ENCODE measurements at places on chromosomes 6 and 20.

GRCh38 chr6:74860456-74860855 is 345.4 kb downstream of the COL12A1 start:
- DNase-seq: no peak

DNA sequence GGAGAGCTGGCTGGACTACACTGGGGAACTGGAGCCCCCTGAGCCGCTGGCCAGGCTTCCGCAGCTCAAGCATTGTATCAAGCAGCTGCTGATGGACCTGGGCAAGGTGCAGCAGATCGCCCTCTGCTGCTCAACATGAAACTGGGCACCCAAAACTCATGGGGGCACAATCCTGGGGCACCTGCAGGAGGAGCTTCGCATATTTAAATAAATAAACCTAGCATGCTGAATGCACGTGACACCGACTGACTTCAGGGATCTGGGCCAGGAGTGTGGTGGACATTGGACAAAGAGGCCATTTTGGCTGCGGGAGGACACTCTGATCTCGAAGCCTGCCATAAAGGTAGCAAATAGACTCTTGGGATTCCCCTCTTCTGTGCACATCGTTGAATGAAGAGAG is 6.8 kb downstream of the SCAND1 start:
- DNase-seq: peak; percentile 61

DNA sequence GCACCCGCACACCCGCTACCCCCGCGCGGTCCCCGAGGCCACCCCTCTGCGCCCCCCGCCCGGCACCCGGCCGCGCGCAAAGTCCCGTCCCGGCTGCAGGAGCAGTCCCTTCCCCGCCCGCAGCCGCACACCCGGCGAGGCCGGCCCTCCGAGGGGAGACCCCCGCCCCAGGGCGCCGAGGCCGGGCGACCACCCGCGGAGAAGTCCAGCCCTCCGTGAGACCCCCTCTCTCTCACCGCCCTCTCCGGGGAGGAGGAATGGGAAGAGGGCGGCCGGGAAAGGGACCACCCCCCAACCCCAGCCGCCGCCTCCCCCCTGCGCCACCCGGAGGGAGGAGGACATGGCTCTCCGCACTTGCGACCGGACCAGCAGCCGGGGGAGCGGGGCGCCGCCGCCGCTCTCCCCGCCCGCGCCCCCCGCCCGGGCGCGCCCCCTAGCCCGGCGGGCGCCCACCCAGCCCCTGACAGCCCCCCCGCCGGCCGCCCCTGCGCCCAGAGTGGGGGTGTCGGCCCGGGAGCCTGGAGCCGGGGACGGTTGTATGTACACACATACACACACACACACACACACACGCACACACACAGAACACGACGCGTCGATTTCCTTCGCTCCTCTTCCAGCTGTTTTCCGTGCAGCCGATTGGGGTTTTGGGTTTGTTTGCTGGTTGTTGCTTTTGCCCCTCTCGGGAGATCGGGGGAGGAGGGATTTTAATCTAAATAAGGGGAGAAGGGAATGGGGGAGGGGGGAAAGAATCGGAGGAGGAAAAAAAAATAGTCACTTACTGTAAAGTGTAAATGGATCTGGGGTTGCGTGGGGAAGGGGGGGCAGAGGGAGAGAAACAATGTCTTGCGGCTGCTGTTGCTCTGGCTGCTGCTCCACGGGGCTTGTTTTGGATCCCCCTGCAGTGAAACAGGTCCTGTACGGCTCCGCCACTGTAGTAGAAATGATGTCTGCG is at the start of gene ATXN1:
ATXN1 (minus strand) TSS at position 945 of the 955 bp plus-strand sequence.
- DNase-seq: peak; percentile 67

GRCh38 chr6:92827104-92827503 is 592.3 kb downstream of the EPHA7 start:
- no peak for DNase-seq

GRCh38 chr6:6176127-6176526 is 144.3 kb downstream of the F13A1 start:
- no peak for DNase-seq

- DNase-seq: no peak
Observed at GRCh38 chr6:67640484-67640883, 994.6 kb upstream of the ADGRB3 start.

- DNase-seq: no peak
Observed at GRCh38 chr6:47801984-47802383, 20.2 kb downstream of the OPN5 start.

DNA sequence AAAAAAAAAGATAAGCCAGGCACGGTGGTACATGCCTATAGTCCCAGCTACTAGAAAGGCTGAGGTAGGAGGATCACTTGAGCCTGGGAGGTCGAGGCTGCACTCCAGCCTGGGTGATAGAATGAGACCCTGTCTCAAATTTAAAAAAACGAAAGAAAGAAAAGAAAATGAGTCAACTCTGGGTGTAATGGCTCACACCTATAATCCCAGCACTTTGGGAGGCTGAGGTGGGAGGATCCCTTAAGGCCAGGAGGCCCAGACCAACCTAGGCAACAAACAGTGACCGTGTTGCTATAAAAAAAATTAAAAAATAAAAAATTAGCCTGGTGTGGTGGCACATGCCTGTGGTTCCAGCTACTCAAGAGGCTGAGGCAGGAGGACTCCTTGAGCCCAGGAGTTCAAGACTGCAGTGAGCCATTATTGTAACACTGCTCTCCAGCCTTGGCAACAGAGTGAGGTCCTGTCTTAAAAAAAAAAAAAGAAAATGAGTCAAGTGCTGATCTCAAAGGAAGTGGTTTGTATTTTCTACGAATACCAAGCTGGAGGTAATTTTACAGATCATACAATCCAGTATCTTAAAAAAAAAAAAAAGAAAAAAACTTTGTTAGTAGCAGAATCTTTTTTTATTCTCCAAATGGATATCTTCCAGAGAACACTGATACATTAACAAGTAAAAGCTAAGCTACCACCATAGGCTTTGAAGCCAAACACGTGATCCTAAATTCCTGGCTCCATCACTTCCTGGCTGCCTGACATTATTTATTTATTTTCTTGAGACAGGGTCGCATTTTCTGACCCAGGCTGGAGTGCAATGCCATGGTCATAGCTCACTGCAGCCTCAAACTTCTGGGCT is 5.7 kb downstream of the COMMD7 start:
- peak; percentile 88 for DNase-seq

DNA sequence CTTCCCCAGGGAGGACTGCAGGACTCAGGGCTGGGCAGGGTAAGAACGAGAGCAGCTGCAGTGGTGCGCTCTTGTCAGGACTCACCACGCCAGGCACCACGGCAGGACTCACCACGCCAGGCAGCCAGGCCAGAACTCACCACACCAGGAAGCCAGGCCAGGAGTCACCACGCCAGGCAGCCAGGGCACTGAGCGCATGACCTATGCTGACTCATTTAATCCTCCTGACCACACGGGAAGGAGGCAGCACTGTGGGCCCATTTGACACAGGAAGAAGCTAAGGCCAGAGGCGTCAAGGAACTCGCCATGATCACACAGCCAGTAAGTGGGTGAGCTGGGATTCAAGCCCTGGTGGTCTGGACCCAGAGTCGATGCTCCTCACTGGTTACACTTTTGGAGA is 189.3 kb downstream of the PREX1 start:
- DNase-seq: peak; percentile 99

DNA sequence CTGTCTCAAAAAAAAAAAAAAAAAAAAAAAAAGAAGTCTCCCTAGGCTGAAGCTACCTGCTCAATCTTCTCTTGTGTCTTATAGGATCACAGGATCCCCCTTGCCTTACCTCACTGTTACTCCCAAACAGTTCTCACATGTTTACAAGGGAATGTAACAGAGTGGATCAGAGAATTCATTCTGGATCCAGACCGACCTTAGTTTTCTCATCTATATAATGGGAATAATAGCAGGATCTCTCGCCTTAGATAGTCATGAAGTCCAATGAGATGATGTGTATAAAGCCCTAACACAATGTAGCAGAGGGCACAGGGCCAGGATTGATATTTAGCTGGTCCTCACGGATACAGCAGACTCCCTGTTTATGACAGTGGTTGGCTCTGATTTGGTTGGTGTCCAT is 2.3 kb upstream of the FAM110A start:
- no peak for DNase-seq

GRCh38 chr6:163132050-163132750 is 282.3 kb upstream of the QKI start:
- DNase-seq: peak; percentile 59

DNA sequence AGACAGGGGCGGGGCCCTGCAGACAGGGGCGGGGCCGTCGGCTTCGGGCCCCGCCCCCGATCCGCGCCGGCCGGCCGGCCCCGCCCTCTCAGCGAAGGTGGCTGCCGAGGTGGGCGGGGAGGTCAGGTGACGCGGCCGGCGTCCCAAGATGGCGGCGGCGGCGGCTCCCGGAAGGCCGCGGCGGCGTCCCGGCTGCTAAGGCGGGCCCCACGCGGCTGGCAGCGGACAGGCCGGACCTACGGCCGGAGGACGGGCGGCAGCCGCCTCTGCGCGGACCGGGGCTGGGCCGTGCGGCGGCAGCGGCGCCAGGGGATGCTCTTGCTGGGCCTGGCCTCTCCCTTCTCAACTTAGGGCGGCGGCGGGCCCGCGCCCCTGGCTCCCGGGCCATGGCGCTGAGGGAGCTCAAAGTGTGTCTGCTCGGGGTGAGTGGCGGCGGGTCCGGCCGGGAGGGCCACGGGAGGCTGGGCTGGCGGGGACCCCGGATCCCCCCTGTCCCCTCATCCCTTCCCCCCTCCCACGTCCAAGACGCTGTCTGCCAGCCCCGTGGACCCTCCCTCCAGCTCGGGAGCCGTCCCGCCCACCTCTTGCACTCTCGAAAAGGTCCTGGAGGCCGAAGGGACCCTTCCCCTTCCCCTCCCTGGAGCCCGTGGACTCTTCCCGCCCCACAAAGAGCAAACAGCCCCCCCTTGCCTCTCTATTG is at the start of gene RAB22A:
RAB22A (plus strand) TSS at position 125 of the 700 bp plus-strand sequence; CDS start at position 387, 262 bp downstream.
- DNase-seq: peak; percentile 89

DNA sequence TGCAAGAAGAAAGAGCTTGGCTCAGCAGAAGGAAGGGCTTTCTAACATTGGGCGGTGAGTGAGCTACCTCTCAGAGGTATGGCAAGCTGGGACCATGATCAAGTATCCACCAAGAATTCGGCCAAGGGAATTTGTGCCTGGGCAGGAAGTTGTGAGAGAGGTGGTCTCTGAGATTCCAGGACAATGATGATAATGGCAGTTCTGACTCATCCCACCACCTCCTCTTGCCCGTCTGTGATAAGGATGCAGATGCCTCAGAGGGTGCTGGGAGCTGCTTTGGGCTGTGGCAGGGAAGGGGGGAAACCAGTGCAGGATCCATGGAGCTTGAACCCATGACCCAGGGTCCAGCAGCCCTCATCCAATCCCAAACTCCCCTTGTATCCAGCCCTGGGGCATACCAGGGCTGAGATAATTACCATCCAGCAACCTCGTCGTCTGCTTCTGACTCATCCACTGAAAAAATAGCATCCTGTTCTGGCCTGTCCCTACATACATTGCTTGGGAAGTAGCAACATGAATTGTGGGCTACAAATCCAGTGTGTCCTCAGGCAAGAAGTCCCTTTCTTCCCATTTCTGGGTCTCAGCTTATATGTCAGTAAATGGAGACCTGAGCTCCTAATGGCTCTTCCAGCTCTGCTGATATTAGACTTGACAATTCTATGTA is 5.9 kb downstream of the TGM6 start:
- peak; percentile 82 for DNase-seq

GRCh38 chr20:36113036-36113435 is 41.5 kb upstream of the EPB41L1 start:
- no peak for DNase-seq
